Sciatic nerve (tissue), 2 donors: ENCODE measurements at places on chromosomes 16 and 17. TPM values are rescaled to one million over a fixed set of nuclear protein-coding genes. Genes with fewer than 3 reads are reported as not detected.

TPSG1 gene
- 0.45 TPM for total RNA-seq

LHX1 gene
- not detected for total RNA-seq

JUP gene
- 78.2 TPM for total RNA-seq

DNA sequence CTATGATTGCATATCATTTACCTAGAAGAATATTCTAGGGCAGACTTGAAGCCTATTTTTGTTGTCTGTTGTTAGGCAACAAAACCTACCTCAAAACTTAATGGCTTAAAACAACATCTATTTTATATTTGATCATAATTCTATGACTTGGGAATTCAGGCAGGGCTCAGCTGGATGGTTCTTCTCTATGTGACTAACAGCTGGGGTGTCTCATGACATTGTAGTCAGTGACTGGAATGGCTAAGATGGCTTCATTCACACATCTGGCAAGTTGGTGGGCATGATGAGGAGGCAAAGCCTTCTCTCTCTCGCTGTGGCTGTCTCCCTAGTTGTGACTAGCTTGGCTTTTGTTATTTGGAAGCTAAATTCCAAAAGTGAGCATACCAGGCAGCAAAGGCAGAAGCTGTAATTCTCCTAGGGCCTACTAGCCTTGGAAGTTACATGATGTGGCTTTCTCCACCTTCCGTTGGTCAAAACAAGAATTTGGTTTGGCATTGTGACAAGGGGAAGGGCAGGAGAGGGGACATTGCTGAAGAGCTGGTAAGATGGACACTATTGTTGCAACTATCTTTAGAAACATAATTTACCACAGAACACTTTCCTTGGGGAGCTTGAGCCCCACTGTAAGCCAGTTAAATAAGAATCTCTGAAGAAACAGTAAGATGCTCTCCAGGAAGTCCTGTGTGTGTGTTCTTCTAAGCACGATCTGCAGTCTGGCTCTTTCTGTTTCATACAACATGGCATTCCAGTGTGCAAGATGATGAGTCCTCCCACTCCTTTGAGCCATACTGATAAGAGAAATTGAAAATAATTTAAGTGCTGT lies 39.4 kb downstream of the ZNRF1 start:
- DNase-seq = no peak

DNA sequence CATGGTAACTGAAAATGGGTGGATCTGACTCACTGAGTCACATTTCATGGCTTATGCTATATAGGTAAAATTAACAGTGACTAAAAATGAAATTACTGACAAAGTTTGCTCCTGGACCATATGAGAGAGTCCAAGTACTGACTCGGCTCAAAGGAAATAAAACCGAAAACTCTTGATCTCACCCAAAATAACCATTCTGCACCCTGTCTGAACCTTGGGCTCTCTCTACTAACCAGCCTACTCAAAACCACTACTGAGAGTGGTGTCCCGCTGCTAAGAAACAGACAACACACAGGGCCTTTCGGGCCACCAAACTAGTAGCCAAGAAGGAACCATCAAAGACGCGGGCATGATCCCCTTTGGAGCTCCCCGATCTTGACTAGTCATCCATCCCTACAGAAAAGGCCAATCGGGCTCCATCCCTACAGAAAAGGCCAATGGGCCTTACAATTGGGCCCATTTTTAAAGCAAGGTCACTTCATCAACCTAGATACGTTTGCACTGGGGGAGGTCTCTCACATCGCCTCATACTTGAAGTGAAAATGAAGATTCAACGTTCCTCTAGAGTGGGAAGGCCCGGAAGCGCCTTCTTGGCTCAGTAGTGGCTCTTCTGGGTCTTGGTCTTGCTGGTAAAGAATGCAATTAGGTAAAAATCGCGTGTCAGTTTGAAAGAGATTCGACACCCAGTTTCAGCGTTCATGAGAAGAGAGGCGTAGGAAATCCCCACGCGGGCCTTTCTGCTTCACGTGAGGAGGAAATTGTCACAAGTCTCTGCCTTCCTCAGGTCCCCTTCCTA lies 720 bp upstream of the ZPBP2 start:
- DNase-seq = no peak

- DNase-seq = no peak
These were observed 13.7 kb downstream of the MMD start for GRCh38 chr17:55407641-55408566.

DNA sequence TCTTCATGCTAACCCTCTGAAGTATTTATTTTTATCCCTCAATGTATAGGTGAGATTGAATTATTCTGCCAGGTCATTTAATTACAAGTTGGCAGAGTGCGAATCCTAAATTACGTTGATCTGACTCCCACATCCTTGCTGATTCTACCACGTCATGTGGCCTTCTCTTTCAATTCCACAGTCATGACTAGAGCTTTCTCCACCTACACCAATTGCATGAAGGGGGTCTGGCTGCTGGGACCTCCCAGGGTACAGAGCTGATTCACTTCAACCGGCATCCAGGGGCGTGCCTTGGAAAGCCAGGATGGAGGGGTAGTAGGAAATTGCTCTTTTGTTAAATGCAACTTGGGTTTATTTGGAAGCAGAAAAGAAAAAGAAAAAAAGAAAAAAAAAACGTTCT lies 41.1 kb upstream of the CDH13 start:
- no peak for DNase-seq

GRCh38 chr17:20206068-20206467 lies 196.9 kb downstream of the SPECC1 start:
- no peak for DNase-seq

DNA sequence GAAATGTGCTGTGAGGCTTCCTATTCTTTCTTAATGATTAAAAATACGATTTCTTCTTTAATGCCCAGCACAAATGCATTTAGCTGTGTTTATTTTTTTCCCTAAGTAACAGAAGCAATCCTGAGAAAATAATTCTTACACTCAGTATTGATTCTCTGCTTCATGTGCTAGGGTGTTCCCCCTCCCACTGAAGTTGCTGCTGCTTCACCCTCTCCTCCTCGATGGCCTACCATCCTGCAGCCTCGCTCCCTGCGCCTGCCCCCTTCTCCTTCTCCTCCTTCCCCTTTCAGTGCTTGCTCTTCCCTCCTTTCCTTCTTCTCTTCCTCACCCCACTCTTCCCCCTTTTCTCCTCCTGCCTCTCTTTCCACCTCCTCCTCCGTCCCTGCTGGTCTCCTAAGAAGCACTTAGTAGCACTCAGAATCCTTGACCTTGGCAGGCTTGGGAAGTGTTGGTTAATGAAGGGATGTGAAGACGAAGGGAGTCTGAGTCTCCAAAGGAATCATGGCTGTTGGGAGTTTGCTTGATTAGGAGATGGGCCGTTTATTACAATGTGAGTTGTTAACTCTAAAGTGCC lies 119.7 kb downstream of the RPTOR start:
- no peak for DNase-seq

DNA sequence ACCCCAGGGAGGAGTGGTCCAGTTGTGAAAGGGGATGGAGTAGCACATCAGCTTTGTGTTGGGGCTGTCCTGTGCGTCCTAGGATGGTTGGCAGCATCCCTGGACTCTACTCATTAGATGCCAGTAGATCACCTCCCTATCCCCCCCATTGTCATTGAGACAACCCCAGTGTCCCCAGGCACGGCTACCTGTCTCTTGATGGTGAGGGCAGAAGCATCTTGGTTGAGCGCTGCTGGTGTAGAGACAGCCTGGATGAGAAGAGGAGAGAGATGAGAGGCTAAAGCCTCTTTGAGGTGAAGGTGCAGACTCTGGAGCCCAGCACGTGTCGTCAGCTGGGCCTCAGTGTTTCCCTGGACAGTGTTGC lies 55.4 kb downstream of the TNFRSF13B start:
- DNase-seq = no peak

DNA sequence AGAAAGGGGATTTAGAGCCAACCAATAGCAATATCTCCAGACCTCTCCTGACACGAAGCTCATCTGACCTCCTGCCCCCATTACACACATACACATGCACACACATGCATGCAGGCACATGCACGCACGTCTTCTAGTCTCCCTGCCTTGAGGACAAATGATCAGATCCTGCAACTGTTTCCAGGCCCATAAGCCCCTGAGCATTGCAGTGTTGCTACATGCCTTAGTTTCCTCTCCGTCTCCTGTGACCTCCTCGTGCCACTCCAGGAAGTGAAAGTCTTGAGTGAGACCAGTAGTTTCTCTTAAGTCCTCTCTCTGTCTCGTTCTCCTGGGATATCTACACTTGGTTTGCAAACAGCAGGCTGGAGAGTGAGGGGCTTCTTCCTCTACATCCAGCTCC lies 8.2 kb downstream of the CIITA start:
- no peak for DNase-seq
